ENCODE measurements at places on chromosomes 11 and 22.
A peak's percentile ranks its signal among the peaks of the same experiment; 100 is the strongest.

DNA sequence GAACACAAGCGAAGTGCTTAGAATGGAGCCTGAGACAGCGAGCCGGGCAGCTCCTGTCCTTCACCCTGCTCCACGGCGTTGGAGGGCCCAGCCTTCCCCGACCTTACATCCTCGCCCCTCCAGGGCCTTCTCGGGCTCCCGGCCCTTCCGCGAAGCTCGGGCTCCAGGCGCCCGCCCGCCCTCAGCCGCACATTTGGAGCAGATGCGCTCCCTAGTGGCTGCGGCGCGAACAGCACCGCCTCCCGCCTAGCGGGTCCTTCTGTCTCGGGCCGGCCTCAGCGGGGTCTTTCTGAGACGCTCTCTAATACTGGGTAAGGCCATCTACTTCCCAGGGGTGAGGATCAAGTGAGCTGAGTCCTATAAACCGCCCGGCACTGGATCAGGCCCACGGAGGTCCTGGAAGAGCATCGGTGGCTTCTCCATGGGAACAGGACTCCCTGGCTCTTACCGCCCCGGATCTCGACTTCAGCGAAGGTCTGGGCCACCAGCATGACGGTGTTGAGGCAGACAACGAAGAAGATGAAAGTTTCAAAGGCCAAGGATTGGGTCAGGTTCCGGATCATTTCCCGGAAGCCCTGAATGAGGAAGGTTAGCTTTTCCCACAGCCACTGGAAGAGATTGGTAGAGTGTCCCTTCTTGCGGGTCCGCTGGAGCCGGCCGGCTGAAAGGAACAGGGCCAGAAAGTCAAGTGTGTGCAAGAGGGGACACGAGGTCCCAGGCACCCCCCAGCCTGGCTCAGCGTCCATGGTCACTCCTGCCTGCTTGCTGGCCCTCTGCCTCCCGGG is 3.7 kb downstream of the CATSPER1 start:
- DNase-seq: peak; percentile 87

- DNase-seq: no peak
Observed at GRCh38 chr22:46303347-46303965, 6.8 kb downstream of the GTSE1 start.

DNA sequence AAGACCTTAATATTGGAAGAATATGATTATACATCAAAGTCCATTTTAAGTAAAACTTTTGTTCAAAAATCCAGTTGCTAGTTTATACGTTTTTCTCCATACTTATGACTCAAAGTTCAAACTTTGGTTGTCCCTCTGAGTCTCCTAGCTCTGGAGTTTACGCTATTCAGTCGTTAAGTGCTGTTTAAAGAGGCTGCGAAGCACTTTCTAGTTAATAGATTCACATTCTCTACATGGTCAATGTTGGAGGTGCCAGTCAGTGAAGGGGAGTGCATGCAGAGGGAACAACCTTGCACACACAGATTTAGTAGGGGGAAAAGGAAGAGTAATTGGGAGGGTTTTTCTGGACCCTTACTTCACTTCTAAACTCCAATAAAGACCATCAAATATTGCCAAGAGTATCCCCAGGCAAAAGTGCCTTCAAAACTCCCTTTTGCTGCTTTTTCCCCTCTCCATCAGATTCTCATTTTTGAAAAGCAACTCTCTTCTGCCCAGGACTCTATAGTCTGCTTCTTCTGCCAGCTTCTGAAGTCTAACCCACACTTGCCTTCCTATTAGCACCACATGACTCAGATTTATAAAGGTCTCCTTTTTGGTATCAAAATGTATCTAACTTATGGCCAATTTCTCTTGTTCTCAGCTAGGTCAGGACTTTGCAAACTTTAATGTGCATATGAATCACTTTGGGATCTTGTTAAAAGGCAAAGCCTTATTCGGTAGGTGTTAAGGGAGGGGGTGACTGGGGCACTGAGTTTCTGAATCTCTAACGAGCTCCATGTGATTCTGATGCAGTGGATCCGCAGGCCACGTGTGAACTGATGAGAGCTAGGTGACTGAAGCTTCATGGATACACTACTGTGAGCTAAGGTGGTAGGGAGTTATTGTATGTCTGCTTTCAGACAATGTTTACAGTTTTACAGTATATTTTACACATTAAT is 96.2 kb upstream of the MTMR2 start:
- no peak for DNase-seq

- no peak for DNase-seq
Observed at GRCh38 chr11:64558065-64558745, 32.8 kb upstream of the SLC22A12 start.

- DNase-seq: peak; percentile 73
Observed at GRCh38 chr22:50733521-50734342, 4.3 kb upstream of the ACR start.

DNA sequence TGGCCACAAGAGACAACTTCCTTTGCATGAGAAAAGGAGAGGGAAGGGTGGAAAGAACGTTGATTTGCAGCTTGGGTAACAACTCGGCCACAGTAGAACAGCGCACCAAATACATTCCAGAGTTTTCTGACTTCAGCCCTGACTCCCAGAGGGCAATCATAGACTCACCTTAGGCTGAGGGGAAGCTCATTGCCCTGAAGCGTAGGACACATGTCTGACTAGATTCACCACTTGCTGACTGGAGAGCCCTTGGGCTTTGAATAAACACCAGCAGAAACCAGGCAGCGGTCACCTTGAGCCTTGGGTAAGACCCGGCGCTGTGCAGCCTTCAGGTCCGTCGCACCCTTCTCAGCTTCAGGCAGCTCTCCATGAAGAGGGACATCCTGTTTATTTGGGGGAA is 151.8 kb upstream of the GRIA4 start:
- no peak for DNase-seq

DNA sequence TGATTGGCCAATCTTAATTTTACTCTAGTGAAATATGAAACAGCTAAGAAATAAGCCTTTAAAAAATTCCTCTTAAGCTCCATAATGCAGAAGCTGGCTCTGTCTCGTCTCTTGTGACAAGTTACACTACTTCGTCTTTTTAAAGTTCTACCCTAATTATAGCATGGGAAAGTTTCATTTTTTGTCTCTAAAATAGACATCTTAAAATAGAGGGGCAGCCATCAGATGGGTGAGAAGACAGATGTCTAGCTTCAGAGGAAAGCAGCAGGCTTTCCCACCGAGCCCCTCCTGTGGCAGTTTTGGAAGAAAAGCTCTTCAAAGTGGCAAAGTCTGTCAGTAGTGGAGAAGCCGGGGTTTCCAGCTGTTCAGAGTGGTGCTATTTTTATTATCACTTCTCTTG is 39.5 kb downstream of the XRRA1 start:
- no peak for DNase-seq

DNA sequence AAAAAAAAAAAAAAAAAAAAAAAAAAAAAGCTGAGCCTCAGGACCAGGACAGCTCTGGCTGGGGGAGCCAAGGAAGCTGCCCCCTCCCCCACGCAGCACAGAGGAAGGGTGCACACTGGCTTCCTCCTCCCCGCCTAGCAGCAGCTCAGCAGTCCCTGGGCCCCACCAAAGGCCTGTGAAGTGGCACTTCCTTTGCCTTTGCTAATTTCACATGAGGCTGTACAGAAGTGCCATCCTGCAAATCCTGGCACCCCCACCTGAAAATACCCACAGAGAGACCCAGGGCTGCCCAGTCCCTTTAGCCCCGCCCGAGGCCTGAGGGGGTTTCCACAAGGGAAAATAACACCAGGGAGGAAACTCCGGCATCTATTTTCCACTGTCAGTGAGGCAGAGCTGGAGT is 3.9 kb downstream of the RHOG start:
- no peak for DNase-seq

- DNase-seq: no peak
Observed at GRCh38 chr11:15801126-15801525, 555.2 kb downstream of the SOX6 start.

DNA sequence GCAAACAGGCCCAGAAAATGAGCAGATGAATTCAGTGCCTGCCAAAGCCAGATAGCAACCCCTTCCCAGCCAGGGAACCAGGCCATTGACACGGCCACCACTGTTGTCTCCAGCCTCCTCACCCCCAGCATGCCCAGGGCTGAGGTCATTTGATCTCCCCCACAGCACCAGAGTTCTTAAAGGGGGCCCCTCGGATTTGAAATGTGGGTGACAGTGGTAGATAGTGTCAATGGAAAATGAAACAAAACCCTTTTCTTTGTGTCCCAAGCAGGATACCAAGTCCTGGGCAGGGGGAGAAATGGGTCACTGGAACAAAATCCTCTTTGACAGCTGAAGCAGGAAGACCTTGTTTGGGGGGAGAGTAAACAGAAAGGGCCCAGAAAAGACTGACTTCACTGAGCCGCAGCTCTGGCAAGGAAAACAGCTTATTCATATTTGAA is 14.3 kb upstream of the ACCSL start:
- no peak for DNase-seq

- DNase-seq: no peak
Observed at GRCh38 chr11:528166-528814, 7.1 kb downstream of the HRAS start.

- no peak for DNase-seq
Observed at GRCh38 chr11:132142121-132142520, 771.7 kb downstream of the NTM start.
